Astrocyte of the hippocampus (primary cell): ENCODE measurements at places on chromosomes 4 and X.

DNA sequence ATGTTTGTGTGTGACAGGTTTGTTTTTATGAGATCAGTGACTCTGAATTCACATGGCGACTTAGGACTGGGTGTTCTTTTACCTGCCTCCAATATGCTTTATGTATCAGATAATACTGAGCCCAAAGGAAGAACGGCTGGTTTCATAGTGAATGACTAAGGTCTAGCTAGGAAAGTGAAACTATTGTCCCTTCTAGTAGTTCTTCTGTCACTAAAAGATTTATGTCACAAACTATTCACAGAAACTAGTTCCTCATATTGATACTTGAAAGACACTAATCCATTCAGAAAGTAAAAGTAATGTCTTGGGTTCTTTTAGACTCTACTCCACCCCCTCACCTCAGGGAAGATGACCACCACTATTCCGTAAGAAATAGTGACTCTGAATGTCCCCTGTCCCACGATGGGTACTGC, 81.7 kb downstream of the EGF start:
- no peak for DNase-seq

DNA sequence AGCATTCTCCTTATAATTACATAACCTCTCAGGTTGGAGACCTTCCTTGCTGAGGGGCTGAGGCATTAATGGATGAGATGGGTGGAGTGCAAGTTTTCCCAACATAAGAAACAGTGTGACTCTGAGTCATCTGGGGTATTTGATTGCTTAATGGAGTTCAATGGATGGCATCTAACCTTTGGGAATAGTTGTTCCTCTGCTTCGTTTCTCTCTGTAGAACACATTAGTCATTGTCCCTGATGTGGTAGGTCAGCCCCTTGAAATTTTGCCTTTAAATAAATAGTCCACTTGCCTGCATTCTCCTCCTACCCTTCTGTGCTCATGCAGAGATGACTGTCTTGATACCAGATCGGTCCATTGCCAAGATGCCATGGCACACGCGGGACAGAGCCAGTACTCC, 38.6 kb downstream of the SLITRK2 start:
- DNase-seq = no peak

DNA sequence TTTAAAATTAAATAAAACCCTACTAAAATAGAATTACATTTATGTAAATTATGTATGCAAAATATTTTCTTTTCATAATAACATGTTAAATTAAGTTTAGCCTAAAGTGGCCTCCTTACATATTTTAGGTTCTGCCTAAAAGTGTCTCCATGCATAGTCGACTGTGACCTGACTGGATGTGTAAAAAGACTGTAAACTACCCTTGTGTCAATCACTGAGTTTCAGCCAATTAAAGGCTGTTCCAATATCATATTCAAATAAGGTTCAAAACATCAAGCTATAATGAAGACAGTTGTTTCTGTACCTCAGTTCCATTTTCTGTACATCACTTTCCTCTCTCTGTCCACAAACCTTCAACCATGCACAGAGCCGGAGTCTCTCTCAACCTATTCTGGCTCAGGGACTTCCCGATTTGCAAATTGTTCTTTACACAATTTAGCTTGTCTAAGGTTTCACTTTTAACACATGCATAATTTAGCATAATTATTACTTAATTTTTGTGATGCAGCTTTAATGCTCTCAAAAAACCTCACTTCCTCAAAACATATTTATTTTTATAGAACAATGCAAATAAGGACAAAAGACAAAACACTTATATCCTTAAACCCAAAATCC, 60.1 kb downstream of the SH3RF1 start:
- DNase-seq = no peak

DNA sequence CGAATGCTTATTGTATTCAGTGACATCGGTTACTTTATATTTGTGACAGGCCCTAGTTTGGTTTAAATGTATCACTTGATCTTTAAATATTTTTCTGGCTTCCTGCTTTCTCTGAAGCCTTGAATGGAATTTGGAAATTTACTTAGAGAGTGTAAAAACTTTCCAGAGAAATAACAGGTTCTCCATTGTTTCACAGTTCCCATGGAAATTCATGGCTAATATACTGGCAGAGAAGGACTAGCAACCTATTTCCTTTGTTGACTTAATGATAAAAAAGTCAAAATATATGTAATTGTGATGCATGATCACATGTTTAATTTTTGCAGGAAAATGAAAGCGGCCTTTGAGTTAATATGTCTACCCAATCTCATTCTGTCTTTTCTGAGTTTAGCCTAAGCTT, 13.2 kb downstream of the NEIL3 start:
- DNase-seq = no peak

DNA sequence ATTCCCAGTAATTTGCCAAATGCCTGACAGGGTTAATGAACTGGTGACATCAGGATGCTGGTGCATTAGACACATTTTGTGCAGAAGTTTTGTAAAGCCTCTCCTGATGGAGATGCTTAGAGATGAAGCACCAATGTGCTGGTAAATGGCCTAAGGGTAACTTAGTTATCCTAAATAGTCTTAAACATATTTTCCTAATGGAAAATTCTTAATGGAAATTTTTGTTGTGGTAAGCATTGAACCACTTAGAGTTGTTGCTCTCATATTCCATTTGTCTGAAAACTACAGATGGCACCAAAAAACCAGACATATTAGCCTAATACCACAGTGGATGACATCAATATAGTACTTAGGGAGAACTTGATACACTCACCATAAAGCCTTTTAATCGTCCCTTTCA, 154.5 kb upstream of the ANK2 start:
- no peak for DNase-seq

DNA sequence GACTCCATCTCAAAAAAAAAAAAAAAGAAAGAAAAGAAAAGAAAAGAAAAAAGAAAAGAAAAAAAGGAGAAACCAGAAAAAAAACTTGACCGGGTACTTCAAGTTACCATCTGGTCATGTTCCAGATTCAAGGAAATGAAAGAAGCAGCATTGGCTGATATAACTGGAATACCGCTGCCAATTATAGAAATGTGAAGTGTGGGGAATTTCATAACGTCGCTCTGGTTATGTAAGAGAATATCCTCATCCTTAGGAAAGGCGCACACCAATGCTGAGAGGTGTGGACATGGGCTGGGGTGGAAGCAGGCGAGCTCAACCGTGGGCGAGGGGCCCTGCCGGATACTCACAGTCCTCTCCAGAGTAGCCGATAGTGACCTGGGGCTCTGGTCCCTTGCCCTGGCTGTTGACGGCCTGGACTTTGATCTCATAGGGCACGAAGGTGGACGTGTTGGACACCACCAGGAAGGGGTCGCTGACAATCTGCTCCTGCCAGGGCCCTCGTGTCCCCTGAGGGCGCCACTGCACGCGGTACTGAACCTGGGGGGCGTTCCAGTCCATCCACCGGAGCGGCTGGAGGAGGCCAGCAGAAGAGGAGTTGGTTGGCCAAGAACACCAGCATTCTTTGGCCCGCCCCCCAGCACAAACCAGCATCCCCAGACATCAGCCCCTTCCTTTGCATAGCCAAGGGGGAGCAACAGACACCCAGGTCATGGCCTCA, 19.5 kb downstream of the L1CAM start:
- no peak for DNase-seq

- DNase-seq = no peak
Observed at GRCh38 chr4:8399298-8399697, 41.2 kb downstream of the ACOX3 start.

- no peak for DNase-seq
Observed at GRCh38 chr4:4425696-4426095, 38.8 kb downstream of the NSG1 start.

GRCh38 chr4:186190581-186191199, 677 bp upstream of the CYP4V2 start:
- DNase-seq = no peak

- DNase-seq = no peak
Observed at GRCh38 chrX:39731735-39732134, 366.0 kb downstream of the BCOR start.

DNA sequence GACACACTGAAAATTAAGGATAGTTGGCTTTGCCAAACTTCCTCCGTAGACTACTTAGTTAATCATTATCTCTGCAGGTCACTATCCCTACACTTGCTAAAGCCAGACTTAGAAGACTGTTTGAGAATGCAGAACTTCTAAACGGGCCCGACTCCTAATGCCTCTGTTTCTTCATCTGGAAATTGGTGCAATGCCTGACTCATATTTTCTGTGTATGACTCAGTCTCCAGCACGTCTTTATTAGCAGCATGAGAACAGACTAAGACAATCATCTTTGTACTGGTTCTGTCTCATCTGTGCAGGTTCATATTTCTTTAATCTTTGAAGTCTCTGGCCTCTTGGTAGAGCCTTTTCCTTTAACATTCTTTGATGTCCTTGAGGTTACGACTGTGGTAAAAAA, 411.9 kb upstream of the ACTRT1 start:
- no peak for DNase-seq

GRCh38 chrX:21193196-21193595, 181.0 kb upstream of the CNKSR2 start:
- no peak for DNase-seq

- DNase-seq = no peak
Observed at GRCh38 chr4:40916218-40916555, 166.4 kb downstream of the NSUN7 start.

DNA sequence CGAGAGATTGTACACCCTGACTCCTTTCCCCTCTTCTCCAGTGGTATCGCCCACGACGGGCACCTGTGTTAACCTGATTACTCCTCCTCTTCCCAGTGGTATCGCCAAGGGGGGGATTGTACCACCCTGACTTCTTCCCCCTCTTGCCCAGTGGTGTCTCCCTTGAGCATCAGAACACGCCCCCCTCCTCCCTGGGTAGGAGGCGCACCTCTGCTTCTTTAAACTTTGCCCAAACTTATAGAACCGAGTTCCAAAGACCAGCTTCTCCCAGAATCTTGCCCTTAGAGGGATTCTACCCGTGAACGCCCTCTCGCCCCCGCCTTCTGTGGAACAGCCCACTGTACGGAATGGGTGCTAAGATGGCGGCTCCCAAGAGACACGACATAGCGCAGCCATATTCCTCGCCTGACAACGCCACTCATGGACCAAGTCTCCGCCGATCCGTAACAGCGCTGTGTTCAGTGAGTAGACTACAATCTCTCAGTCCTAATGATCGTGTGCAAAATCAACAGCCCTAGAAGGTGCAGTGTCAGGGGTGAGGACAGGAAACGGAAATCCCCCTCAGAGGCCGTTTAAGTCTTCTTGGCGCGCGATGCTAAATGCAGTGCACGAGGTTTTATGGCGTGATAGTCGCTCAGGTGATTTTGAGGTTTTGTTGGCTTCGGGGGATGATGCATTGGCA, 4.2 kb upstream of the ZNF157 start:
- peak; percentile 85 for DNase-seq

DNA sequence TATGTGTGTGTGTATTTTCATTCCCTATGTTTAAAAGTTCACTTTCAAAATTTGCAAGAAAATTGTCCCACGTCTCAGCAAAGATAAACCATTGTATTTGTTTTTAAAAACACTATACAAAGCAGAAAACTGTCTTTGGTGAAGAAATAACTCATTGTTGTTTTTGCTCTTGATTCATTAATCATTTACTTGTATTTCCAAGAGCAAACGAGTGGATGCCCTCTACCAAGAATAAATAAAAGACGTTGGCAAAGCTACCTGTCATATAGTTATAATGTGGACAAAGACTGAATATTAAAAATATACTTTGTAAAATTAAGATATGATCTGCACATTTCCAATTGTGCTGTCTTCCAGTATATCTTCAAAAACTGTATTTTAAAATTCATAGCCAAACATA, 210.9 kb upstream of the NDST3 start:
- DNase-seq = no peak

DNA sequence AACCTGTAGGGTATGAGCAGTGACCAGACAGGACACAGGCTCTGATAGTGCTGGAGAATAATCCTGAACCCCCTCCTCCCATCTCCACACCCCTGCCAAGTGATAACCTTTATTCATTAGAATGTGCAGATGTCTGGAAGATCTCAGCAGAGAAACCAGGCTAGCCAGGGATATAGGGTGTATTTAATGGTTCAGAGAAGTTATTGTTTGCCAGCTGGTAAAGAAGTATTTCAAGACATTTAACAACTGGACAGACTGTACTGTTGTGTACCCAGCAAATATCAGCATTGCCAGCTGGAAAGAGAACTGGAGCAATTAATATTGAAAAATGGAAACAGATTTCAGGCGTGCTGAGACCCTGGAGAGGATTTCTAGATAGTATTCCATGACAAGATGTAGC, 94.5 kb downstream of the RASGEF1B start:
- DNase-seq = no peak

DNA sequence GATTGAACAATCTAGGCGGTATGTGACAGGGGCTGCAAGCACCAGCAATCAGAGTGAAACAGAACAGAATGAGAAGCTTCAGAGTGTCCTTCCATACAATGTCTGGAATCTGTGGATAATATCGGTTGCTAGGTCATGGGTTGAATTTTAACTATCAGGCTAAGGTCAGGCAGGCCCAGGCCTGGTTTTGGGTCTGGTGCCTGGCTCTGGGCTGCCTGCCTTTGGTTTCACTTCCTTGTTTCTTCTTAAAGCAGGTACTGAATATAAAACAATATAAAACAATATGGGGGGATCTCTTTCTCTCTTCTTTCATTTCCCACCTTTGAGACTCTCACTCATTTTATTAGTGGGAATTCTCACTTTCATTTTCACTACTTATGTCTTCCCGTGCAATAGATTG, 962.0 kb downstream of the CCSER1 start:
- DNase-seq = no peak

- DNase-seq = no peak
Observed at GRCh38 chr4:84920617-84921016, 45.9 kb downstream of the WDFY3 start.

DNA sequence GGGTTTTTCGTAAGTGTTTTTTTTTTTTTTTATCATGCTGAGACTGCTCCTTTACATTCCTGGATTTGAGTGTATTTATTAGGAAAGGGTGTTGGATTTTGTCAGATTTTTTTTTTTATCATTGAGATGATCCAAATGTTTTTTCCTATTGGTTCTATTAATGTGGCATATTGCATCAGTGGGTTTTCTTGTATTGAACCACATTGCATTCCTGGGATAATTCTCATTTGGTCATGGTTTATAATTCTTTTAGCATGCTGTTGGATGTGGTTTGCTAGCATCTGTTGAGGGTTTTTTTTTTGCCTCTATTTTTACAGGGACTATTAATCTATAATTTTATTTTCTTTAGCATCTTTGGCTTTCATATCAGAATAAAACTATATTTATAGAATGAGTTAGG, 28.8 kb downstream of the COL4A5 start:
- DNase-seq = peak; percentile 53

- no peak for DNase-seq
Observed at GRCh38 chr4:108703370-108703769, 53.0 kb downstream of the OSTC start.

DNA sequence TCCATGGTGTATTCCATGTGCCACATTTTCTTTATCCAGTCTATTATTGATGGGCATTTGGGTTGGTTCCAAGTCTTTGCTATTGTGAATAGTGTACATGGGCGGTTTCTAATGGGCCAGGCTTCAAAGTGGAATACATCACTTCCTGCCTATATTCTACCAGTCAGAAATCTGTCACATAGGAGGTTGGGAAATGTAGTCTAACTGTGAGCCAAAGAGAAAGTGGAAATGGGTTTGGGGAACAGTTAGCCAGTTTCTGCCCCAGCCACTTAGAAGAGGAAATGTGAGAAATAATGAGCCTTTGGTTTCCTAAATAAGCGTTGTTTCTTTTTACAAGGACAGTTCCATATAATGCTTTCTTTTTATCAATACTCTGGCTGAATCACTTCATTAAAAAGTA, 85.1 kb upstream of the AP1S2 start:
- DNase-seq = no peak
